Fibroblast of skin of right biceps (primary cell): ENCODE measurements at places on chromosomes 6 and 20.

DNA sequence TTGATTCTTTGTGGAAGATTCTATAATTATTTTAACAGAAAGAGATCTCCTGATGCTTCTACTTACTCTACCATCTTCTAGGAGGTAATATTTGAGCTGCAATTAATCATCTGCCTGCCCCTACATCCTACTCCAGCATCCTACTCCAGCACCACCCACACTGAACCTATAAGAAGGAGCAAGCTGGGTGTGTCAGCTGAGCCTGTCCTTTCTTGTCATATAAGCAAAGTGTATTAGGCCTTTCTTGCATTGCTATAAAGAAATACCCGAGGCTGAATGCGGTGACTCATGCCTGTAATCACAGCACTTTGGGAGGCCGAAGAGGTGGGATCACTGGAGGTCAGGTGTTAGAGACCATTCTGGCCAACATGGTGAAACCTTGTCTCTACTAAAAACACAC, 84.2 kb upstream of the ARG1 start:
- no peak for DNase-seq

DNA sequence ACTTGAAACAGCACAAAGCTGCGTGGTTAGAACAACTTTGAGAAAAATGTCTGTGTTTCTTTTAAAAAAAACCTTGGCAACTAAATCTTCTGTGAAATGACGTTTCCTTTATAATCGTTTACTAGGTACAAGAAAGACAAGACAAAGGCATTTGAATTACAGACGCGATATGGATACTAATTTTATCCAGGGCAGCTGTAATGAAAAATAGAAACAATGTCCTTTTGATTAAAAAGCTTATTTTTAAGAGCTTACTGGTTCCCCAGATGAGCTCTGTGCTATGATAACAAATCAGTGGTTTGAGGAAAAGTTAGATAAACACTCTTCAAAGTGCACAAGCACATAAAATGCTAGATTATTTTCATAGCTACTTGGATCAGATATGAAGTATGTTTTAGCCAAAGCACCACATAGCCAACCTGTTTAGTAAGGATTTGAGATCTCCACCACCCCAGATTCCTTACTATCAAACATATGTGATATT, 1.6 kb upstream of the SYNCRIP start:
- no peak for DNase-seq

DNA sequence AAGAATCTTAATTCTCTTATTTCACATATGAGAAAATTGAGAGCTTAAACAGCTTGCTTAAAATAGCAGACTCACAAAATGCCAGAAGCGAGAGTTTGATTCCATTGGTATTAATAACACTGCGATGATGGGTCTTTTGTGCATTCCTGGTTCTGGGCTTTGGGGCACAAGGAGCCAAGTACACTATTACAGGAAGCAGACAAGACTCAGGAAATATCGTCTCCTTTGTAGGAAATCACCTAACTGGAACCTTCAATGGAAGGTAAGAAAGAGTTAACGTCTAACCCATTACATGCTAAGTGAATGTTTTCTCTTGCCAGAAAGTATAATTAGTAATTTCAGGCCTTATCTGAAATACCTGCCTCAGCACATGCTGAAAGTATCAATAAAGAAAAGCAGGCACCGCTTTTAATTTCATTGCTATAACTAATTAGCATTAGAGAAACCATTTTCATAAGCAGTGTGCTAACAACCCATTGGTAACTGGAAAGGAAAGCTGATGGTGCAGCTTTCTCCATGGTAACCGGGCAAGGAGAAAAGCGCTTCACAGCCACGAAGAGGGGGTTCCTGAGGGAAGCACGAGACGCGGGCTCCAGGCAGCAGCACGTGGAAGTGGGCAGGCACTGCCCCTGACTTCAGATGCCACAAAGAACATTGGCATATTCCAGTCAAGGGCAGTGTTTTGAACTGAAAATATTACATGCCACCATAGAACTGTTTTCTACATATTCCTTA, 206.7 kb upstream of the AGPAT4 start:
- DNase-seq, result no peak

- no peak for DNase-seq
Observed at GRCh38 chr20:39188266-39188765, 226.2 kb downstream of the DHX35 start.

DNA sequence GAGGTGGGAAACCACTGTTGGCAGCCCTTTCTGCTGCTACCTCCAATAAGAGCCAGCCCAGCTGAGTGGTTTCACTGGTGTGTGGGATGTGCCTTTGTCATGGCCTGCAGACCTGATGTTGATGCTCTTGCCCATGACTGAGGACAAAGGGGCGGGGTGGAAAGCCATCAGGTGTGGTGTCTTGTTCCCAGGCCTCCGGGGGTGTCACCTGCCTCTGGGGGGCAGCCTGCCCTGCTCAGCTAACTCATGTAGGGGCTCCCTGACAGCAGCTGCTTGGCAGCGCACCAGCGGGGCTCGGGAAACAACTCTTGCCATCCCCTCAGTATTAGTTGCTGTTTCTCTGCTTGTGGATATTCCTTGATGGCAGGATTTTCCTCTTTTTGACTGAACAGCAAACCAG, 91.3 kb downstream of the LYRM2 start:
- DNase-seq, result no peak

GRCh38 chr20:46936415-46937156, 41.9 kb downstream of the EYA2 start:
- DNase-seq, result no peak

GRCh38 chr6:1581120-1581991, 28.4 kb upstream of the FOXC1 start:
- no peak for DNase-seq

- peak; percentile 54 for DNase-seq
Observed at GRCh38 chr6:44009425-44010321, 117.6 kb downstream of the MRPL14 start.

GRCh38 chr6:68114463-68115047, 520.5 kb upstream of the ADGRB3 start:
- DNase-seq, result no peak

- no peak for DNase-seq
Observed at GRCh38 chr20:768426-768978, at the start of gene SLC52A3. SLC52A3 (minus strand) TSS chr20:768500; CDS start chr20:765774, 2,726 bp downstream.

DNA sequence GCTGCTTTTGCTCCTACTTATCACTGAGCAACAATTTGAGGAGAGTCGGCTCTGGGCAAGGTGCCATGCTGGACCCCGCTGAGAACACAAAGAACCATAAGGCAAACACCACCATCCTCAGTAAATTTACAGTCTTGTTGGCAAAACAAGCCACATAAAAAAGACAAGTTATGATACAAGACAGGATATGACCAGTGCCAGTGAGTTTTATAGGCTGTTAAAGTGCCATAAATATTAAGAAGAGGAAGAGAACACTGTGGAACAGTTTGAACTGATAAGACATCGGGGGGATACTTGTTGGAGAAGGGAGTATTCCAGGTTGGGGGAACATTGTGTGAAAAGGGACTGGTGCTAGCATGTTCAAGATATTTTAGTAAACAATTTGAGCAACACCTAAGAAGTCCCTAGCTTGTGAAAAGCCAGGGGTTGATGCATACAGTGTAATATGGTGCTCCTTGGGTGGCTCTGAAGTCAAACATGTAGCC, 25.3 kb upstream of the RIPOR2 start:
- DNase-seq, result no peak
